ENCODE measurements at places on chromosomes 16 and 17. TPM values are rescaled to one million over a fixed set of nuclear protein-coding genes. Genes with fewer than 3 reads are reported as not detected.
A peak's percentile ranks its signal among the peaks of the same experiment; 100 is the strongest.

DNA sequence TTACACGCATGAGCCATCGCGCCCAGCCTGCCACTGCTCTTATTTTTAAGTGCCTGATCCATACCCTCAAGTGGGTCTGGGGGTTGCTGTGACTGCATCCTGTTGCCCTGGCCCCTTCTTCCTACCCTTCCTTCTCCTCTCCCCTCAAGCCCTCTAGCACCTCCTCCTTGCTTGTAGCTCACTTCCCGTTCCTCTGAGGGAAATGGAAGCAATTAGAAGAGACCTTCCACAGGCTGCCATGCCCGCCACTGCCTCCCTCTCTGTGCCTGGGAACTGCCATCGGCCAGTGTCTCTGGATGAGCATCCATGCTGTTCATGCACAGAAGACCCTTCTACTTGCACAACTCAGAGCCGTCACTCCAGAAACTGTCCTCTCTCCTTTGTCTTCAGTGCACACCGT lies 10.6 kb upstream of the TFAP4 start:
- no peak for DNase-seq

- DNase-seq: no peak
Measured at GRCh38 chr17:66950325-66950724, 14.2 kb upstream of the CACNG4 start.

GRCh38 chr17:5635949-5636348 lies 51.6 kb upstream of the NLRP1 start:
- no peak for DNase-seq

DNA sequence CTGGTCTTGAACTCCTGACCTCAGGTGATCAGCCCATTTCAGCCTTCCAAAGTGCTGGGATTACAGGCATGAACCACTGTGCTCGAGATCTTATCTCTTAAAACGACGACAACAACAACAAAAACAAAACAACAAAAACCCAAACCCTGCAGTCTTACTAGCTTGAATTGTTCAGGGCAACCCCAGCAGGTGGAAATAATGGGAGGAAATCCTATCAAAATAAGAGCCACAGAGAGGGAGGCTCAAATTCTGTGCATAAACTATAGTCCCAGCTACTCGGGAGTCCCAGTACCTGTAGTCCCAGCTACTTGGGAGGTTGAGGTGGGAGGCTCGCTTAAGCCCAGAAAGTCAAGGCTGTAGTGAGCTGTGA lies 16.5 kb upstream of the ATP6V0A1 start:
- DNase-seq: no peak

- no peak for DNase-seq
Measured at GRCh38 chr17:48834973-48835372, 4.1 kb downstream of the CALCOCO2 start.

- DNase-seq: no peak
Measured at GRCh38 chr17:60602871-60603270, 2.9 kb downstream of the PPM1D start.

DNA sequence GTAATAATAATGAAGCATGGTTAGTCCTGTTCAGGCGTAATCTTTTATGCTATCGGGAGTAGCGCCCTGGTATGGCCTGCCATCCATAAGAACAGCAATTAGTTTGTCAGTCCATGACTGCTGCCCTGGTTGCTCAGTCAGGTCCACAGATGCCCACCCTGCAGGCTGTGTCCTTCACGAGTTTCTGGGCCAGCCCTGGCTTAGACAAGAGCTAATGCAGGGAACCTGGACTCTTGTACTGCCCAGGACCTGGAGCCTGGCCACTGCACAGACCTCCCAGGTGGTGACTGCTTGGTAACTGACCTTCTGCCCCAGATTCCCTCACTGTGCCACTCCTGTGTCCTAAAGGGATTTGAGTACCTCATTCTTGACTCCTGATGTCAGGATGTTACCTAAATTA lies 161.1 kb upstream of the NOG start:
- no peak for DNase-seq

DNA sequence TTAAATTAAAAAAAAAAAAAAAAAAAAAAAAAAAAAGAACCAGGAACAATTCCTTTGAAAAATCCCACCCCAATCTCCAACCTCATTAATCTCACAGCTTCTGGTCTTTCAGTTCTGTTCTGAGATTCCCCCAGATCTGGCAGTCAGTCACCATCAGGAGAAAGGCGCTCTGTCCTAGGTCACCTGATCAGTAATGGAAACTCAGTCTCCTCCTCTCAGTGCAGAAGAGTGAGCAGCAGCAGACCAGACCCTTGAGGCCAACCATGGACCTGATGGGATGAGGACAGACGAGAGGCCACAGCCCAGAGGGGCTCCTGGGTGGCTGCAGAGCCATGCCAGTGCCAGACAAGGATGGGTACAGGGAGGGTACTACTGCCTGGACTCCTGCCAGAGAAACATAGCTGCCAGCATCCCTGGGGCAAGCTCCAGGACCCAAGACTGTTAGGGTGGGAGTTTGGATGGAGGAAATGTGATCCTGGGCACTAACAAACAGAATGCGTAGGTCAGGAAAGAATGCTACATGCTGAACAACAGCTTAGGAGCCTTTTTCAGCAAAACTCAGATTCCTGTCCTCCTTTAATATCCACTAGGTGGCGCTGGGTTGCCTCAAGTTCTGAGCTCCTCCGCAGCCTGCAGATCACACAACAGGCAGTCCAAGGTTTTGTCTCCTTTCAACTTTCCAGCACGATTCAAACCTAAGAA lies 28.7 kb downstream of the MPG start:
- peak; percentile 64 for DNase-seq

DNA sequence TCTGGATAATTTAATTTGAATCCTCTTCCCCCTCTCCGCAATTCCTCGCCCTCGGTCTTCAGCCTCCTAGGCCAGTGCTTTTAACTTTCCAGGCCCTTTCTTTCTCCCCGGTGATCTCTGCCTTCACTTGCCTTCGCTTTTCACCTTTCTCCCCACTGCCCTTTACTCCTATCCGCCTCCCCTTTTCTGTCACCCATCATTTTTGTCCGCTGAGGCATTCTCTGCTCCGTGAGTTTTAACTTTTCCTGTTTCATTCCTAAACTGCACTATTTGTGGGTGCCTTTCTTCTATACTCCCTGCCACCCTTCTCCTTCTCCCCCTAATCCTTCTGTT lies 729 bp downstream of the LONP2 start:
- DNase-seq: no peak

DNA sequence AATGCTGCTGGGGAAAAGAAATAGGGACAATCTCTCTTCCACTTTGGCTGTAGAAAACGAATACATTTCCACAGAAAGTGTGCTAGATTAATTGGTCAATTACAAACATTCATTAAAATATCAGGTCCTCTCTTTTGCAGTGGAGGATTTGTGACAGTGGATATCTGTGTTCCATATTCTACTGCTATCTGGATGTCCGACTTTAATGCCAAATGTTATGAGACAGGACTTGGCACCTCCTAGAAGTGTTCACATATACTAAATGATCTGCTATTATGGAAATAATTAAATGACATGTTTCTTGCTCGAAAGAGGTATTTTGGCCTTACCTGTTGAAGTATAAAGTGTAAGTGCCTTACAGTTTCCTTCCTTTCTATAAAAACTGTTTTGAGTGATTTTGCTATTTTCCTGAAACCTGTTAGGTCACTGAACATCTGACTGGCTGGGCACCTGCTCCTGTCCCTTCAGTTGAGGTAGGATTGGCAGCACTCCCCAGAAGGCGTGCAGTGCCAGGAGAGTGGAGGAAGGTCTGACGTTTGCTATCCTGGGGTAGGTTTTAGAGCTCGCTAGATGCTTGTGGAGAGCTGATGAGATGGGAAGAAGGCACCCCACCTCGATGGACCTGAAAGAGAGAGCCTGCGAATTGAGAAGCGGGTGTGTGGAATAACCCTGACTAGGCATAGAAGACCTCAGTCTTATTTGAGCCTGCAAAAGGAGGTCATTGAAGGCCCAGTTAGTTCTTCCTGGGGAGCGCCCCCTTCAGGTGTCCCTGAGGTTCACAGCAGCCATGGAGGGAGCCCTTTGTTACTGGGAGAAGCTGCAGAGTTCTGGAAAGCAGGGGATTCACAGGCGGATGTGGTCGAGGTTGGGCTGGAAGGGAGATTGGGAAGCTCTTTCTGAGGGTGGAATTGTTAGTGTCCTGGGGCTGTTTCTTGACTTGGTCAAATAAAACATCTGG lies 159.4 kb upstream of the ZNF267 start:
- DNase-seq: no peak

DNA sequence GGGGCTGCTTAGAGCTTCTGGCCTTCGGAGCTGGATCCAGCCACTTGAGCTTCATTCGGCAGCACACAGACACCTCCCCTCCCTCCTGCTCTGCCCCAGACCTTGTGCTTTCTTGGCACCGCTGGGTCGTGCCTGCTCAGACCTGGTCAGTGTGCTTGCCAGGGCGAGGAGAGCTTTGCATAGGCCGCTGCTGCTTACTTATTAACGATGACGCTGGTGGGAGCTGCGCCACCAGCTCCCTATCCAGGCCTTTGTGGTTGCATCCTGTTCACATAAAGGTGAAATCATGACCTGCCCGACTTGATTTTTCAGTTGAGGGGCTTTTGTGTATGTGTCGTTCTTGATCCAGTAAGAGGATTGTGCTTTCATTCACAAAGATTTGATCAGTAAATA lies 101.1 kb downstream of the MSI2 start:
- no peak for DNase-seq

DNA sequence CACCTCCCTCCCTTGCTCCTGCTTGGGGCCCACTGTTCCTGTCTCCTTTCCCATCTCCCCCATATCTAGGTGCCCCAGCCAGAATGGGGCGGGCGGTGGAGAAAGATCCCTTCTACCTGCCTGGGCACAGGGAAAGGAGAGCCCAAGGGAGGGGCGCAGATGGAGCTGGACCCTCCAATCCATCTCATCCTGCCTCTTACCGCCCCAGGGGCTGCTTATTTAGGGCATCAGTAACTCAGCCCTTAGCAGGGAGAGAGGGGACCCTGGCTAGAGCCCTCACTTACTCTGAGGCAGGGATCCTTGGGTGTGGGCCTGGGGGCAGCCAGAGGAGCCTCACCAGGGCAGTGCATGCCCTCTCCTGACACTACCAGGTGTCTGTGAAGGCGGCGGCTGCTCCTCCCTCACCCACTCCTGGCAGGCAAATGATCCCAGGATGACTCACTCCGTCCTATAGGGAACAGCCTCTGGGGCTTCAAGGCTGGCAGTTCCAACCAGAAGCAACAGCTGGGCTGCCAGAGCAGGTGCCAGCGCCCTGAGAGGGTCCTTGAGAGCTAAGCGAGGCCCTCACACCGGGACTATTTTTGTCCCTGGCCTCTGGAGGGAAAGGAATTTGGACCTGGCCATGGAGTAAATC lies 16.3 kb upstream of the BCAR1 start:
- DNase-seq: no peak

- no peak for DNase-seq
Measured at GRCh38 chr17:81092518-81093095, 57.7 kb downstream of the BAIAP2 start.

DNA sequence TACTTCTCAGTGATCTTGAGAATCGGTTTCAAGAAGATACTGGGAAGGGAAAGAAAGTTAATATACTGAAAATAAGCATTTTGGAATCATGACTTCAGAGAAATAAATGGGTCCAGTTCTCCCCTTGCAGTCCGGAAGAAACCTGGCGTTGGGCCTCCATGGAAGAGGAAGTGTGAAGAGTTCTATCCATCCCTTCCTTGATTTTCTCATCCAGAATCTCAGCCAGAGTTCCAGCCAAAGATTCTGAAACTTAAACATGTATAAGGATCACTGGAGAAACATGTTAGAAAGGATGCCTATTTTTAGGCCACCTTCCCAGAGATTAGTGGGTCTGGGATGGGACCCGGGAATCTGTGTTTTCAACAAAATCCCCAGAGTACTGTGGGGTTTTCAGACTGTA lies 8.7 kb upstream of the GAS7 start:
- DNase-seq: no peak

- DNase-seq: no peak
Measured at GRCh38 chr16:20871941-20872815, 28.0 kb downstream of the DCUN1D3 start.

- no peak for DNase-seq
Measured at GRCh38 chr17:45135978-45136791, 698 bp downstream of the ACBD4 start.

DNA sequence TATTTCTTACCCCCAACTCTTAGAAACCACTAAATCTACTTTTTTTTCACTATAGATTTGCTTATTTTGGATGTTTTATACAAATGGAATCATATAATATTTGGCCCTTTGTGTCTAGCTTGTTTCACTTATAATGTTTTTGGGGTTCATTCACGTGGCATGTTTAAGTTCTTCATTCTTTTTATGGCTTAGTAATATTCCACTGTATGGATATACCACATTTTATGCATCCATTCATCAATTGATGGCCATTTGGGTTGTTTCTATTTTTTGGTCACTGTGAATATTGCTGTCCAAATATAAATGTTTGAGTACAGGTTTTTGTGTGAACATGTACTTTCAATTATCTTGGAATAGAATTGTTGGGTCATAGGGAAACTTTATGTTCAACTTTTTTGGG lies 9.2 kb upstream of the NOS2 start:
- no peak for DNase-seq

DNA sequence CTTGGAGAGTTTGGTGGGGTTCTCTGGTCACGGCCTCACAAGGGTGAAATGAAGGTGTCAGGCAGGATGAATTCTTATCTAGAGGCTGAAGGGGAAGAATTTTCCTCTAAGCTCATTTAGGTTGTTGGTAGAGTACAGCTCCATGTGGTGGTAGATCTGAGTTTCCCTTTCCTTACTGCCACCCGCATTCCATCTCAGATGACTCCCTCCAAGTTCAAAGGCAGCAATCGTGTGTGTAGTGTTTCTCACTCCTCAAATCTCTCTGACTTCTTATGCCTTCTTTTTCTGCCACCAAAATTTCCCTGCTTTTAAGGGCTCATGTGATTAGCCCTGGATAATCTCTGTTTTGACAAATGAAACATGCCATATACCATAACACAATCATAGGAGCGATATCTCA lies 135.5 kb upstream of the MYOCD start:
- no peak for DNase-seq

DNA sequence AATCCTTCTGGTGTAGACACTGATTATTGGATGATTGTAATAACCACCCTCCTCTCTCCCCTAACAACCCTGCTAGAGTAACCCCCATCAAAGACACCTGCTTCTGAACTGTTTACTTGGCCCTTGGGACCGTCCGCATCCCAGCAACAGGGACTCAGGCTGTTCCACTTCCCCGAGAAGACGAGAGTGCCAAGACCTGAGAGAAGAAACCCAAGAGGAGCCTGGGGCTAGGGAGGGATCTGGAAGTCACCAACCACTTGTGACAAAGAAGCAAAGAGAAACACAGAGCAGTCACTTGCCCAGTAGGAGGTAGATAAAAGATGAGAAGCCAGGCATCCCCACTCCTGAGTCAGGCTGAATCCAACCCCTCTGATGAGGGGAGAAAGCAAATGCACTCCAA lies 84.3 kb downstream of the CDH11 start:
- no peak for DNase-seq

GRCh38 chr17:42519546-42520491 lies 16.2 kb upstream of the NAGLU start:
- no peak for DNase-seq

GRCh38 chr17:65470783-65471182 lies 90.7 kb downstream of the AXIN2 start:
- DNase-seq: no peak

The NOG gene
- total RNA-seq: 12.7 TPM

The SLC6A2 gene
- total RNA-seq: not detected

The KCNJ18 gene
- total RNA-seq: not detected

The GFAP gene
- total RNA-seq: not detected

The EPX gene
- not detected for total RNA-seq

The GALR2 gene
- total RNA-seq: 0.59 TPM

The ZNF319 gene
- total RNA-seq: 11.4 TPM

The CD19 gene
- total RNA-seq: 0.27 TPM

The PPY gene
- not detected for total RNA-seq

The LGALS9B gene
- not detected for total RNA-seq

All from CD4-positive, alpha-beta T cell (primary cell).